ENCODE measurements at places on chromosomes 12 and 14.

DNA sequence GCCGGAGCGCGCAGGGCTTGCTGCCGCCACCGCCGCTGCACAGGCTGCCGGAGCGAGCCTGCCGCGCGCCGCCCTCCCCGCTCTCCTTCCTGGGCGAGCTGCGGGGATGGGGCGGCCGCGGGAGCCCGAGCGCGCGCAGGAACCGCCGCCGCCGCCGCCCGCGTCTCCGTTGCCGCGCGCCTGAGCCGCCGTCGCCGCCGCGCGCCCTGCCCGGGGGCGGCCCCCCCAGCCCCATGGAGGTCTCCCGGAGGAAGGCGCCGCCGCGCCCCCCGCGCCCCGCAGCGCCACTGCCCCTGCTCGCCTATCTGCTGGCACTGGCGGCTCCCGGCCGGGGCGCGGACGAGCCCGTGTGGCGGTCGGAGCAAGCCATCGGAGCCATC, 352 bp downstream of the PLXNC1 start:
- DNase-seq: no peak

- DNase-seq: no peak
Measured at GRCh38 chr12:97685360-97685759, 222.8 kb downstream of the RMST start.

- DNase-seq: no peak
Measured at GRCh38 chr12:14621826-14622225, 54.1 kb upstream of the PLBD1 start.

GRCh38 chr14:61502459-61503093, 181.2 kb downstream of the PRKCH start:
- DNase-seq: no peak

- no peak for DNase-seq
Measured at GRCh38 chr12:119705182-119705581, 37.2 kb downstream of the PRKAB1 start.

DNA sequence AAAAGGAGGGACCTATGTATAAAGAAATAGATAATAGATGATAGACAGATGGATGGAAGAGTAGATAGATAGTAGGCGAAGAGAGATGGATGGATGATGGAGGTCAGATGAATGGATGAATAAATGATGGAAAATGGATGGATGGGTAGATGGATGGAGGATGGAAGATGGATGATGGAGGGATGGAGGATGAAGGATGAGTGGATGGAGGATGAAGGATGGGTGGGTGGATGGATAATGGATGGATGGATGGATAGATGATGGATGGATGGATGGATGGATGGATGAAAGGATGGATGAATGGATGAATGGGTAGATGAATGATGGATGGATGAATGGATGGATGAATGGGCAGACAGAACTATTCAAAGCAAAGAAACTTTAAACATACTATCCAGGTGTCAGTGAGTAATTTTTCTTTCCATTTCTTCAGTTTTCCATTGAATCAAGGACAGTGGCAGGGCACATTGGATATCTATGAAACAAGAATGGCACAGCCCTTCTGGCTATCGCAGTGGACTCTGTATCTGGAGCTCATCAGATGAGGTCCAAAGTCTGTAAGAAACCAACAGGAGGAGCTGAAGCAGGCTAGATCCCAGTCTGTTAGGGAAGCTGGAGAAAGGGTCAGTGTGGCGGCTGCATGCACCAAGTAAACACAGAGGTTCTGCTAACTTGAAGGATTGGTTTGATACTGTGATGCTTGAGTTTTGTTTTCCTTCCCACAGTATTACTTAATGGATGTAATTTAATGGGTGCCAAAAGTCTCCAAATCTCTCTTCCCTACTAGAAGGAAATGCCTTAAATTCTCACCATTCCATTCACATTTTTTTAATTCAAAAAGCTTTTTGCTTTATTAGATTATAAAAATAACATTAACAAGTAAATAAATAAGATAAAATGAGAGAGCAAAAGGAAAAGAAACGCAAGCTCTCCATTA, 18.1 kb upstream of the MED13L start:
- DNase-seq: no peak

GRCh38 chr12:23621900-23622299, 327.6 kb downstream of the SOX5 start:
- DNase-seq: no peak

GRCh38 chr14:21025371-21026273, 761 bp upstream of the NDRG2 start:
- no peak for DNase-seq

- DNase-seq: no peak
Measured at GRCh38 chr12:115174920-115175319, 490.9 kb upstream of the TBX3 start.

- DNase-seq: no peak
Measured at GRCh38 chr12:69575346-69575745, 9.9 kb upstream of the CCT2 start.

DNA sequence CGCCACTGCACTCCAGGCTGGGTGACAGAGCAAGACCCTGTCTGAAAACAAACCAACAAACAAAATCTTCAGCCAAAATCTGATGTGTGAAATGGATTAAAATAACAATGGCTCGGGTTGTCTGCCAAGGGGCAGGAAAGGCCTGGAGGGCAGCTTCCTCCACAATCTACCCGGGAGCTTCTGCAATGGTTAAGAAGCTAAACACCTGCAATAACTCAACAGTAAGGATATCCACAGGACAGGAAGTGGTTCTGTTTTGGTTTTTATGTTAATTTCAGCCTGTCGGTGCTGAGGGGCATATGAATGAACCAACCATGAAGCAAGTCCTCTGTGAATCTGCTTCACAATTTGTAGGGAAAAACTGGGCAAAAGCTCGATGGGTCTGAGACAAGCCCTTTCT, 34.4 kb downstream of the RAD52 start:
- DNase-seq: no peak

- no peak for DNase-seq
Measured at GRCh38 chr12:2233034-2233433, 180.2 kb downstream of the CACNA1C start.

DNA sequence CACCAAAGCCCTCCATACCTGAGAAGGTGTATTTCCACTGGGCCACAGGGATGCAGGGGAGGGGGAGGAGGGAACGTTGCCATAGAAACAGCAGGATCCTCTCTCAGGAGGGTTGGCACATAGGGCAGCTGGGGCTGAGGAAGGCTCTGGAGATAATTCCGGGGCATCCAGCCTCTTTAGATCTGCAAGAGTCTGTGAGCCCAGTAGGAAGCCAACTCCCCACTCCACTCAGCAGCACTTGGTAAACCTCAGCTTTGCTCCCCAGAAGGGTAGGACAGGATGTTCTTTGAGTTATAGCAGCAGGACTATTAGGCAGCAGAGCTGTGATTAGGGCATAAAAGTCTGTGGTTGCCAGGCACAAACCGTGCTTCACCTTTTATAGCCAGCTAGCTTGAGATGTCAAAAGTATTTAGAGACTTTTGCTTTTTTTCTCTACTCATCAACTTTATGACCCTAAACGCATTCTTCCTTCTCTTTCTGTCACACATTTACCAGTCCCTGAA, 7.8 kb upstream of the PLEKHG3 start:
- DNase-seq: no peak

- DNase-seq: no peak
Measured at GRCh38 chr14:71492346-71492745, 439.9 kb upstream of the RGS6 start.

- DNase-seq: no peak
Measured at GRCh38 chr14:92482621-92483319, 30.8 kb upstream of the RIN3 start.

GRCh38 chr12:70190262-70191010, 52.8 kb upstream of the CNOT2 start:
- no peak for DNase-seq

DNA sequence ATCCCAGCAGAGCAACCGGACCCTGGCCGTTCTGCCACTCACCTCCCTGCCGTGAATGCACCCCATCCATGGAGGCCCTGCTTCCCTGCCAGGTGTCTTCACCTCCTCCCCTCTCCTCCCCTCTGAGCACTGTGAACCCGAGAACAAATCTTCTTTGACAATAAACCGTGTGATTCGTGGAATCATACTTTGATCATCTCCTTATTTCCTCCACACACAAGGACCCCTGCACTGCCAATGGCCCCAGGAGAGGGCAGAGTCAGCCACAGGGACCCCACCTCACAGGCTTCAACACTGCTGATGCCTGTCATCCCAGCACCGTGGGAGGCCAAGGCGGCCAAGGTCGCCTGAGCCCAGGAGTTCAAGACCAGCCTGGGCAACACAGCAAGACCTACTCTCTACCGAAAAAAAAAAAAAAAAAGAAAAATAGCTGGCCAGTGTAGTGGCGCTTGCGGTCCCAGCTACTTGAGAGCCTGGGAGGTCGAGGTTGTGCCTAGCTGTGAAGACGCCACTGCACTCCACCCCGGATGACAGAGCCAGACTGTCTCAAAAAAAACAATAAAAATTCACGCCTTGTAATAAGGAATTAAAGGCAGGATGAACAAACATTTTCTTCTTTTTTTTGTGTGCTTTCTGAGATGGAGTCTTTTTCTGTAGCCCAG, 1.1 kb downstream of the XRCC3 start:
- no peak for DNase-seq

GRCh38 chr14:104086210-104086660, 735 bp downstream of the ASPG start:
- no peak for DNase-seq

DNA sequence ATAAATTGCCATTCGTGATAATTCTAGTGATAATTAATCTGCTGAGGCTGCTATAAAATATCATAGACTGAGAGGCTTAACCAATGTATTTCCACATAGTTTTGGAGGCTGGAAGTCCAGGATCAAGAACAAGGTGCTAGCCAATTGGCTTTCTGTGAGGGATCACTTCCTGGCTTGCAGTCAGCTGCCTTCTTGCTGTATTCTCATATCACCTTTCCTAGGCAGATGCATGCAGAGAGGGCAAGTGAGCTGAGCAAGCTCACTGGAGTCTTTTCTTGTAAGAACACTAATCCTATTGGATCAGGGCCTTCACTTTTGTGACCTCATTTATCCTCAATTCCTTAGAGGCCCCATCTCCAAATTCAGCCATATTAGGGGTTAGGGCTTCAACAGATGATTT, 640.7 kb downstream of the DIO2 start:
- DNase-seq: no peak

GRCh38 chr14:102811254-102811963, 34.2 kb downstream of the TRAF3 start:
- DNase-seq: no peak

GRCh38 chr14:26963711-26964110, 365.9 kb upstream of the NOVA1 start:
- no peak for DNase-seq

DNA sequence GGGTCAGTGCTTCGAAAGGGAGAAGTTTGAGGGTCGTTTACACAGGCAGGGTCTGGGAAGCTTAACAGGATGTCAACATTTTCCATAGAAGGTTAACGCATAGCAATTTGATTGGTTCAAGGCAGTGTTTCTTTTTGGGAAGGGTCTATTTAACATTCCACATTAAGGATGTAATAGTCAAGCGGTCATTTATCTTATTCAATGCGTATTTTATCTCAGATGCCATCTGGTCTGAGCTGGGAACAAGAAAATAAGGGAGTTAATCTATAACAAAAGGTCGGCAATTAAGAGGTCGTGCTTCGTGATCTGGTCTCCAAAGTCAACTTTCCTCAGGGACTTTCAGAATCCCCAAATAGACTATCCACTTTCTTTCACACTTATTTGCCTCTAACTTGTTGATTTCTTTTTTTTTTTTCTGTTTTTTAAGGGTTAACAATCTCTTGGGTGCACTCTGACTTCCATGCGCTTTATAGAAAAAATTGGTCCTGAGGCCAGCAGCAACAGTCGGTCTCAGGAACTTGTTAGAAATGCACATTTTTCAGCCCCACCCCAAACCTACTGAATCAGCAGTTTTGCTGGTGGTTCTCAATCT, 550 bp upstream of the RESF1 start:
- DNase-seq: no peak

DNA sequence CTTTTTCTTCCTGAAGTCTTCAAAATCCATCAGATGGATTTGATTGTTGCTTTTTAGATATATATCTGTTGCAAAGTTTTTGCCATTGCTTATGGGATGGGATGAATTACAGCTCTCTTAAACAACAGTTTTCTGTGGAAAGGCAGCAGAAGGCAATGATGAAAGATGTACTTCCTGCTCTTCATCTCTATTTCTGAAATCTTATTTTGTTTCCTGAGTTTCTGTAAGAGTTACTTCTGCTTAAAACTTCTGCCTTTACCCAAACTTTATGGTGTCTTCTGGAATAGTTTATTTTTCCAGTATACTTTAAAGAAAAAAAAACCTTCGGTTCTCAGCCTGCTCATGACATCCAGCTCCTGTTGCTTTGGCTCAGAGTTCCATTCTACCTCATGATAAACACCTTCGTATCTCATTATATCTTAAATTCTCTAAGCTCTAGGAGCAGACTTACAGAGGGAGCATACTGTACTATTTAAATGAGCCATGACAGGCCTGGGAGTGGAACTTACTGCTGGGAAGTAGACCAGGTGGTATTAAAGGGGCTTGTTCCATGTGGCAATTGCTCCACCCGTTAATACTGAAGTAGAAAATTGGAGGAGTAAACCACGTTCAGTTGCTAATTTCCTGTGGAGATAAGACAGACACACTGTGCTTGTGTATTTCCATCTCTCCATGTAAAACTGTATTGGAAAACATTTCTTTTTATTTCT, 288.4 kb downstream of the FBXL14 start:
- DNase-seq: no peak

- no peak for DNase-seq
Measured at GRCh38 chr14:40758076-40758475, 848.6 kb upstream of the LRFN5 start.

GRCh38 chr12:78797196-78797931, 67.2 kb upstream of the SYT1 start:
- DNase-seq: no peak

GRCh38 chr14:71247106-71247505, 339.8 kb downstream of the PCNX1 start:
- no peak for DNase-seq

DNA sequence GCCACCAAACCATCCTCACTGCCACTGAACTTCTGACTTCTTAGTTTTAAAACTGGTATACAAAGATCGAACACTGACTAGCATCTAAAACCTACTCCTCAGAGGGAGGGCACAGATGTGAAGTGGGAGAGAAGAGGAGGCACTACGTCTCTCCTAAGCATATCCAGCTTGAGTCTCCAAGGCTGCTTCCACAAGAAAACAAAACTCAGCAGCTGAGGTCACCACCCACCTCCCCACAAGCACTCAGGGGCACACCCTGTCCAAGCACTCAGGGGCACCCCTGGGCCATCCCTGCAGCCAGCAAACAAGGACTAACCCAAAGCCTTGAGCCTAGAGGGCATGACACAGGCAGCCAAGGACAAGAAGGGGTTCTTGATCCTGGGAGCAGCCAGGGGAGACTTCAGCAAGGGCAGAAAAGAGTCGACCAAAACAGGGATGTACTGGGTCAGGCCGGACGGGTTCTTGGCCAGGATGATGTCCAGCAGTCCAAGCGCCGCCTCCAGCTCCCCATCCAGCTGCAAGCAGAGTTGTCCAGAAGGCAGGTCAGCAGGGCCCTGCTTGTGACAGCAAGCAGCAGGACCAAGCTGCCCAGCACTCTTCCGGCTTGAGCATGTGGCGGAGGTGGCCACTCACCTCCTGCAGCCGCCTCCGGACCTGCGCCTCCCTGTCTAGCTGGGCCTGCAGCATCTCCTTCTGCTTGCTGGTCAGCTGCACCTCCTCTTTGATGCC, 34.8 kb downstream of the GCN1 start:
- no peak for DNase-seq

GRCh38 chr14:39447175-39447661, 15.0 kb upstream of the FBXO33 start:
- no peak for DNase-seq

GRCh38 chr14:66330916-66331315, 155.3 kb upstream of the CCDC196 start:
- DNase-seq: no peak

All from activated T-cell treated with anti-CD3 and anti-CD28 coated beads for 1 hour (primary cell).